ENCODE measurements at places on chromosomes 1 and 21. TPM values are rescaled to one million over a fixed set of nuclear protein-coding genes. Genes with fewer than 3 reads are reported as not detected.

Gene ATP6V1G3
- total RNA-seq = not detected

Gene LZIC
- total RNA-seq = 20.6 TPM

Gene COL8A2
- total RNA-seq = 0.06 TPM

Gene AQP10
- not detected for total RNA-seq

Gene ZNF692
- total RNA-seq = 35.7 TPM

Gene TTC22
- 4.3 TPM for total RNA-seq

Gene BSND
- not detected for total RNA-seq

Gene FAM177B
- not detected for total RNA-seq

Gene CHRM3
- 0.07 TPM for total RNA-seq

Gene HSD3B1
- 0.07 TPM for total RNA-seq

Gene C8B
- total RNA-seq = not detected

Gene TP73
- total RNA-seq = not detected

Gene CASZ1
- total RNA-seq = 11.8 TPM

Gene GRIK3
- total RNA-seq = not detected

Gene LRRC8B
- 5.0 TPM for total RNA-seq

Gene TAS1R1
- total RNA-seq = not detected

Gene SELENBP1
- 2.7 TPM for total RNA-seq

Gene BCL10
- total RNA-seq = 87.9 TPM

Gene MMEL1
- total RNA-seq = not detected

Gene THEM5
- not detected for total RNA-seq

Gene CACNA1E
- not detected for total RNA-seq

All from epithelial cell of proximal tubule (primary cell).